RWPE1 (cell line): ENCODE measurements at places on chromosomes 1 and 21.

DNA sequence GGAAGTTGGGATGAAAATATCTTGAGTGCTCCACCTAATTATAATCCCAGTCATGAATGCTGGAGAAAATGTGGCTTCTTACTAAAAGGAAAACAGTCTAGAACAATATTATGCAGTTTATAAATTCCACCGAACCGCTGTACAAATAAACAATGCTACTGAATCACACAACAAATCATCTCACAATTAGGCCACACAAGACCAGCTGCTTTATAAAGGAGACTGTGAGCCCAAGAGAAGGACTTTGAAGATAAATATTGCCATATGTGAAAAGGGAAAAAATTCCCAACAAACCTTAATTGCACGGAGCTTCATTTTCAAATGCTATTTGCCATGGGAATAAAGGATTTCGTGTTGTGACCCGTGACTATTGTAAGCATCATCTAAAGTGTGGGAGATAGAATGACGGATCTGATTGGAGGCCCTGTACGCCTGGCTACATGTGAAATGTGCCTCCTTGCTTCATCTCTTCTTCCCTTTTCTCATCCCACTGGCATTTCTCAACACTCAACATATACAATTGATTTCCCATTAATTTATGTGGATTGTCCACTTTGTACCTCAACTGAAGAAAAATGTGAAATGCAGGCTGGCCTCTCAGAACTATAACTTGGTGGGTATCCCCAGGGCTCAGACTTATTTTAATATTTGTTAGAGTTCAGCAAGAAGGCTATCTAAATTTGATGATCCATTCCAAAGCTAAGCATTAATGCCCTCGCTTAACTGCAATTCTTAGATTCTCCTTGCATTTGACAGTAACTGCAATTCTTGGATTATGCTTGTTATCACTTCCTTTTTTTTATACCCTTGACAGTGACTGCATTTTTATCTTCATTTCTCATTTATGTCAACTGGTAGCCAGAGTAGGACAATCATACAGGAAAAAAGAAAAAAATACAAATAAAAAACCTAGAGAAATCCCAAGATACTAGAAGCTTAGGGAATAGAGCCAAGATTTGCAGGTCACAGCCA lies 122.3 kb downstream of the TGFB2 start:
- no peak for DNase-seq

DNA sequence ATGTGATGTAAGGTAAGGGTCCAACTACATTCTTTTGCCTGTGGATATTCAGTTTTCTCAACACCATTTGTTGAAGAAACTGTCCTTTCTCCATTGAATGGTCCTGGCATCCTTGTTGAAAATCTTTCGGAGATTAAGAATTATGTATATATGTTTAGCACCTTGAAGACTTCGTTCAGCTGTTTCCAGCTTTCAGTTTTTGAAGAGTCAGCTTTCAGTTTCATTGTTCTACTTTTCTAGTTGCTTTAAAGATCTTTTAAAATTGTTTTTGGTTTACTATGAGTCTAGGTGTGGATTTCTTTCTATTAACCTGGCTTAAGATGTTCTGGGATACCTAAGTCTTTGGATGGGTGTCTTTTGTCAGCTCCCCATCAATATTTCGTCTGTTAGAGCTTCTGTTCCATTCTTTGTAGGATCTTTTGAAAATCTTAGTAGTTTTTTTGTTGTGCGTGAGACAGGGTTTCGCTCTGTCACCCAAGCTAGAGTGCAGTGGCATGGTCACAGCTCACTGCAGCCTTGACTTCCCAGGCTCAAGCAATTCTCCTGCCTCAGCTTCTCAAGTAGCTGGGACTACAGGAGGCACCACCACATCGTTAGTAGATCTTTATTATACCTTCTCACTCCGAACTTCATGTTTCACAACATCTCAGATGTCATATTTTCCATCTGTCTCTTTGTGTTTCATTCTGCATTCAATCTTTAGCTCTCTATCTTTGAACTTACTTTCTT lies 353.5 kb upstream of the B3GALT2 start:
- DNase-seq, result no peak

GRCh38 chr1:143665606-143666005 lies 306.2 kb downstream of the FAM72C start:
- DNase-seq, result no peak

GRCh38 chr1:67987046-67987799 lies 63.2 kb downstream of the DIRAS3 start:
- DNase-seq, result peak; percentile 52

- DNase-seq, result peak; percentile 87
These were observed 180.3 kb upstream of the DMRTA2 start for GRCh38 chr1:50603274-50604271.

DNA sequence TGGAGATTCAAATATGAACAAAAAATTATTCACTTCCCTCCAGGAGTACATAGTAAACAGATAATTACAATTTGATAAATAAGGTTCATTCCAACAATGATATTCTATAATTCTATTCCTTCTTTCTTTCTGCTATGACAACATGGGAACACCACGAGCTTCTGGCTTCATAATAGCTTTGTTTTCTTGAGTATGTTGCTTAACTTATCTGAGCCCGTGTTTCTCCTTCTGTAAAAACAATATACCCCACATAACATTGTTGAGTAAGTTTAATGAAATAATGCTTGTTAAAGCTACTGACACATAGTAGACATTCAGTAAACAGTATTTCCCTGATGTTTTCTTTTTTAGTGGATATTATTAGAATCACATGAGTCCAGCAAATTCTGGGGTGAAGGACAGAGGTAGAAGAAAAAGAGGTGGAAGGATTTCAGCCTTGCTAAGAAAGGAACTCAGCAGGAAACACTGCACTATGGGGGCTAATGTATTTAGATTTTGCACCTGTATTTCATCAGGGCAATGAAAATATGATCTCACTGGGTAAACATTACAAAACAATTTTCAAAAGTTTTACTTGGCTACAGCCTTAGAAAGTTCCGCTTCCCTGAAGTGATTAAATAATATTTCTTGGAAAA lies 430.8 kb upstream of the C1orf87 start:
- DNase-seq, result no peak

DNA sequence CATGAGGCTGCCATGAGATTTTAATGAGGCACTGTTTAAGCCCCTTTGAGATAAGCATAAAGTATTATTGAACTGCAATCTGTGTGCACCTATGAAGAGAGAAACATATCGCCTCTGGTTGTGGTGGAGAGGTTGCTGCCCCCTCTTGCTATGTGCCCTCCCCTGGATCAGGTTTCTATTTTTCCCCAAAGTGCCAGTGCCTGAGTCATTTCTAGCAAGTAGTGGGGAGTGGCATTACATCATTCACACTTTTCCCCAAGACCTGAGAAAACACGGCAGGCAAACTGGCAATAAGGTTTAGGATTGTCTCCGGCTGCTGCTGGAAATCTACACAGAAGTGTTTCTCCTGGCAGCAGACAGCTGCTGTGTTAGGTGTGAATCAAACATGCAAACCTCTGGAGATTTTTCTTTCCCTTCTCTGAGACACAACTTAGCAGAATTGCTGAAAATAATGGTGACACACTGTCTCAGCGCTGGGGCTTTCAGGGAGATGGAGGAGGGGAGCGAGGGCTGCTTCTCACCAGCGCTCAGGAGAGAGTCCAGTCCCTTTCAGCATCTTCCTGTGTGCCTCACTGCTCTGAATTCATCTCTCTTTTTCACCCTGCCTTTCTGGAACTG lies 13.7 kb upstream of the RGS16 start:
- no peak for DNase-seq

DNA sequence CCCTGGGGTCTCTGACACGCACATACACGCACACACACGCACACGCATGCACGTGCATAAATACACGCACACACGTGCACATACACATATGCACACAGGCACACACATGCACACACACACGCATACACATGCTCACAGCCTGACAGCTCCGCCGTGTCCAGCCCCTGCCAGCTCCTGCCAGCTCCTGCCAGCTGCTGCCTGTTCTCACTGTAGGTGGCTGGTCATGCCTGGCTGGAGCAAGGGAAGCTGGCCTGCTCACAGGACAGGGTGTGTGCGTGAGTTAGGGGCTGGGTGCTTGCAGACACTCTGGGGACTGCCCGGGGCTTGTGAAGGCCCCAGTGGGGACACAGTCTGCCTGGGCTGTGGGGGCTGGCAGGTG lies 4.9 kb downstream of the PLCH2 start:
- DNase-seq, result no peak

- no peak for DNase-seq
These were observed 6.8 kb downstream of the COL18A1 start for GRCh38 chr21:45411810-45412206.

DNA sequence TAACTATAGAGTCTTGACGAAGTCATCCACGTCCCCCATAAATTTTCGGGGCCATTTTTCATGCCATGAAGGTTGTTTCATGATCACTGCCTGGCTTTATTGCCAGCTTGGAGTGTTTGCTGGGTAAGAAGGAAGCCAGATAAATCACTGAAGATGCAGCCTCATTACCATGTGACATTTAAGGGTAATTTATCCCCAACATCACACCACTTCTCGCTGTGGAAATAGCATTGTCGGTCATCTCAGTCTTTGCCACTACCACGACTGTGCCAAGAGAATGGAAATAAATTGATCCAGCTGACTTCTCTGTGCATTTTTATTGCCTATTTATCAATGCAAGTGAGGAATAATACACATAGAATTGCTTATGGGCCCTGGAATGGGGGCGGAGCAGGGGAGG lies 617.9 kb downstream of the AJAP1 start:
- no peak for DNase-seq

GRCh38 chr21:38664841-38665240 lies 140.9 kb upstream of the ETS2 start:
- no peak for DNase-seq

- no peak for DNase-seq
These were observed 23.2 kb downstream of the SGIP1 start for GRCh38 chr1:66557157-66557556.

DNA sequence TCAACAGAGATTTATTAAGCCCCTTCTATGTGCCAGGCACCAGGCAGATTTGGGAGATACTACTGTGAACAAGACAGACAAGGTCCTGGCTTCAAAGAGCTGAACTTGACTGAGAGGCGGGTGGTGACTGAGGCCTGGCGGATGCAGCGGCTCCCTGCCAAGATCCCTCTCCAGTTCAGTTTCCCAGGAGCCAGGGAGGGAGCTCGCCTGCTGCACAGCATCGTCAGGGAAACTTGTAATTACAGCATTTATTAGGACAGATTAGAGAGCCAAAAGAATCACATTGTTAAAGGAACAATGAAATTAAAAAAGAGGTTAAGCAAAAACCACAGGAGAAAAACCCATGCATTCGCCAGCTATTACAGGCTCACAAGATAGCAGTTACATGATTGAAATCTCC lies 55.3 kb downstream of the ETS2 start:
- DNase-seq, result no peak

GRCh38 chr1:182410620-182411273 lies 10.3 kb upstream of the TEDDM1 start:
- DNase-seq, result no peak

GRCh38 chr1:226215239-226215638 lies 8.2 kb upstream of the MIXL1 start:
- DNase-seq, result no peak

- DNase-seq, result peak; percentile 85
These were observed 30.0 kb upstream of the S100A7 start for GRCh38 chr1:153490272-153491051.
